ENCODE measurements at places on chromosomes 2 and 18.

GRCh38 chr2:170369894-170370293 is 191.9 kb downstream of the MYO3B start:
- DNase-seq: no peak

GRCh38 chr2:202624133-202624532 is 10.6 kb upstream of the FAM117B start:
- no peak for DNase-seq

DNA sequence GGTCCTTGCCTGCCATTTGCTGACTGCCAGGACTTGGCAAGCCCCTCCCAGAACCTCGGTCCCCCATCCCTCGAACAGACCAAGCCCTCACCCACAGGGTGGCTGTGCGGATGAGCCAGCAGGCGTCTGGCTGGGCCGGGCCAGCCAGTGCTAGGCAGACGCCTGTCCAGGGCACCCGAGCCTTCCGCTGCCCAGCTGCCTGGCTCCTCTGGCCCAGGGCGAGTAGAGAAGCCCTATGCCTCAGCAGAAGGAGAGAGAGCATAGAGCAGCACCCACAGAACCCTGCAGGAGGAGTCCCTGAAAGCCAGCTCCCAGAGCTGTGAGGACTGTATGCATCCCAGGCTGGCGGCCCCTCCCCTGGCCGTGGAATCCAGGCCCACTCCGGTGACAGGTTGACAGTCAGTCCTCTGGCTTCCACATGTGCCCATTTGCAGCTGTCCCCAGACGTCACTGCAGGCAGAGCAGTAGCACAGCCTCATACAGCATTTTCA is 62.1 kb upstream of the GLI2 start:
- no peak for DNase-seq

GRCh38 chr2:143333168-143333791 is 204.1 kb downstream of the ARHGAP15 start:
- no peak for DNase-seq

DNA sequence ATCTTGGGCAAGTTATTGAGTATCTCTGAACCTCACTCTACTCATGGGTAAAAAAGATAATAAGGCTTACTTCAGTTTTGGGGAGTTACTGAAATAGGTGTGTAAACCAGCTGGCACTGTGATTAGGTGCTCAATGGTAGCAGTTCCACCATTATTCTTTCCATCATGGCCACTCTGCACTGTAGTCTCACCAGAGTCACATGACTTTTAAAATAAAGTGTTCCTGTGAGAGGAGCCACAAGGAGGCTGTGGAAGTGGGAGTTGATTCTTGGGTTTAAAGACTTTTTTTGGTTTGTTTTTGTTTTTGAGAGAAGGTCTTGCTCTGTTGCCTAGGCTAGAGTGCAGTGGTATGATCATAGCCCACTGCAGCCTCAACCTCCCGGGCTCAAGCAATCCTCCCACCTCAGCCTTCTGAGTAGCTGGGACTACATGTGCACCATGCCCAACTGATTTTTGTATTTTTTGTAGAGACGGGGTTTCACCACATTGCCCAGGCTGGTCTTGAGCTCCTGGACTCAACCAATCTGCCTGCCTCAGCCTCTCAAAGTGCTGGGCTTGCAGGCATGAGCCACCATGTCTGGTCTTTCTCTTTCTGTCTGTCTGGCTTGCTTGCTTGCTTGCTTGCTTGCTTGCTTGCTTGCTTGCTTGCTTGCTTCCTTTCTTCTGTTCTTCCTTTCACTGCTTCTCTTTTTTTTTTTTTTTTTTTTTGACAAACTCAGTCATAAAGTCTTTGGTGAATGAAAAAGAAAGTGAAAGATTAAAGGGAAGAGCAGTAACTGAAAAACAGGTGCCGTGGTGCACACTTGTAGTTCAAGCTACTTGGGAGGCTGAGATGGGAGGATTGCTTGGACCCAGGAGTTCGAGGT is 21.2 kb upstream of the ACVR1 start:
- peak; percentile 82 for DNase-seq

DNA sequence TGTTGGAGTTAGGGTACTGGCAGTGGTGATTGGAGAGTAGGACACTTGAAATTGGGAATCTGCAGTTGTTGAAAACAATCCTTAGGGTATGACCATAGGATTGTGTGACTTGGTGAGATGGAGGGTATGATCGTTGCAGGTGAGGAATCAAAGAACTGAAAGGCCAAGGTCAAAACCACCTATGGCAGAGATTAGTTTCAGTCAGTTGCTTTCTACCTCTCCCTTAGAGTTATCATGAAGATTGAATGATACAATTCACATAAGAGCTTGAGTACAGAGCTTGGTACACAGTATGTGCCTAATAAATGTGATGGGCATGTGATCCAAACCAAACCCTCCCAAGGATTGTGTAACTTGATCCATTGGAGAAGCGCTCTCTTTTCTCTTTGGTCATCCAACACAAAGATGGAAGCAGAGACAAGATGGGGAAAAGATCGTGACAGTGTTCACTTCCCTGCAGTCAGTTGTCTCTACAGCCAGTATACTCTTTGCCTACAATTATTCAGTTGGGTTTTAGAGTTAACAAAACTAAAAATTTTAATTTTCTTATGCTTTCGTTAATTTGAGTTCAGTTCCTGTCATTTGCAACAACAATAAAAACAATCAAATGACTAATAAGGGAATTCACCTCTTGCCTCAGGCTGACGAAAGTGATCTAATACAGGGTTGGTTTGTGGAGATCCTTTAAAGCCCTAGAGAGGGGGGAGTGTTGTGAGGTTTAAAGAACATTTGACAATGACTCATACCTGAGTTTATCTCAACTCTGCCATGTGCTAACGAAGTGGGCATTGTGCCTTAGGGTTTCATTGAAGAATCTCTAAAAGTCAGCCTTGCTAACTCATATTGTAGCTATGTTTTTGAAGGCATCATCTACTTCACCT is 14.8 kb upstream of the SMAD2 start:
- DNase-seq: no peak

DNA sequence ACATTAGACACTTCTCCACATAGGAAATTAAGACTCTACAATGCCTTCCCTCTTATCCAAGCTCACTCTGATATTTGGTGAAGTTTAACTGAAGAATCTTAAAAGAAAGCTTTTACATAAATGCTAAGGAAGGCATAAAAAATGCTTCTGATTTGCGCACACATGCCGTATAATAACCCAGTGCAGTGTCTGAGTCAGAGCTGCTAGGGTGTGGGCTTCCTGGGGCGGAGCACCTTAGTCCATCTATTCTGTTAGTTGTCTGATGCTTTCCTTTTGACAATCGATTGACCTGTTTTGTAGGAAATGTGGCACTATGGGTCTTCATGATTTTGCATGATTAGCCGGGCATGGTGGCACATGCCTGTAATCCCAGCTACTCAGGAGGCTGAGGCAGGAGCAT is 231.5 kb downstream of the AFF3 start:
- DNase-seq: no peak

- peak; percentile 29 for DNase-seq
Measured at GRCh38 chr2:30336978-30337841, 105.9 kb downstream of the LBH start.

- no peak for DNase-seq
Measured at GRCh38 chr2:9998916-9999654, 44.3 kb upstream of the KLF11 start.

- no peak for DNase-seq
Measured at GRCh38 chr2:103401621-103402020, 639.8 kb downstream of the TMEM182 start.

- DNase-seq: no peak
Measured at GRCh38 chr18:39796393-39796792, 2158.6 kb upstream of the PIK3C3 start.

DNA sequence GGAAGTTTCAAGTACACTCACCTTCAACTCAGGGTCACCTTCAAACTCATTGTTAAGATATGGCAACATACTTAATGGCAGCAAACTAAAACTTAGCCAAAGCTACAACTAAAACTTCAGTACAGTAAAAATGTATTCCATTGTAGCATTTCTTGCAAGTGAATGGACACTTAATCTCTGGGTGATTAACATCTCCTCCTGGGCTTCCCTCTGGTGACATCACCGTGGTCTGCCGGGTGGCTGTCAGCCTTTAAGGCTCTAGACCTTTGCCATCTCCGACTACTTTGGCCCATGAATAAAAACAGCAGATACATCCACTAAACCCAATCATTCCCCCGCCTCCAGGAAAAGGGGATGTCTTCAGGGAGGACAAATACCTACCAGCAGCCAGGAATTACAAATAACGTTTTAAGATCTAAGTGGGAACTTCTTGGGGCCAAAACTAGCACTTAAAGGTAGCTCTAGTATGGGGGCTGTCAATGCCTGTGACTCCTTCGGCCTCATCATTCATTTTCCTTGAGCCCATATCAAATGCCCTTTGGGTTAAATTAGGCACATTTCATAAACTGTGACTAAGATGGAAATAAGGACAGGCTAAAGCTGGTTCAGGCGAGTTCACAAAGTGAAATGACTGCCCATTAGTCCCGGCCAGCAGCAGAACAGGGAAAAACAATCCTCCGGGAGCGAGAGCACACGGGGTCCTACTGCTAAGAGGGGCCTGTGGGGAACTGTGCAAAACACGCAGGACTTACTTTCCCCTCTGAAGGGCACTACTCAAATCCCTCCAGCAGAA is 1.1 kb downstream of the TFCP2L1 start:
- no peak for DNase-seq

GRCh38 chr2:57434972-57435371 is 611.6 kb upstream of the VRK2 start:
- DNase-seq: no peak

DNA sequence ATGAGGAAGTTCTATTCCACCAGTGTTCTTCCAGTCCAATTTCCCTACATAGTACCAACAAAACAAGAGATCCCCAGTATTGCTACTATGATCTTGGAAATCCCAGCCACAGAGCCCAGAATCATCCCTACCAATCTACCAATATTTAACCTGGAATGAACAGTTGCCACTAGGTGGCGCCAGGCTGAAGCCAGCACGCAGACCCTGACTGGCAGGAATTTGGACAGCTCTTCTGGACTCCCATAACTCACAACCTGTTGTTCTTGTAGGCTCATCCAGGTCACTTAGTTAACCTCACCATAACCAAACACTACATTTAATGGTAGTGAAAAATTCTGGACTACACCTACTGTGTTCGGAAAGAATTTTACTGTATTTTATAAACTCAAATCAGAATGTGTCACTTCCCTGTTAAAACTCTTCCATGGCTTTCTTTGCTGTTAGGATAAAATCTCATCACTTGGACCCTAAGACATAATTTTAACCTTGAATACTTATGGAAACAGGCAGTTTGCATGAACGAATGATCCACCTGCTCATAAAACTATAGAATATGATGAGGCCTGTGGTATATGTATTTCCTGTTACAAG is 59.8 kb upstream of the SLC38A11 start:
- peak; percentile 3 for DNase-seq

DNA sequence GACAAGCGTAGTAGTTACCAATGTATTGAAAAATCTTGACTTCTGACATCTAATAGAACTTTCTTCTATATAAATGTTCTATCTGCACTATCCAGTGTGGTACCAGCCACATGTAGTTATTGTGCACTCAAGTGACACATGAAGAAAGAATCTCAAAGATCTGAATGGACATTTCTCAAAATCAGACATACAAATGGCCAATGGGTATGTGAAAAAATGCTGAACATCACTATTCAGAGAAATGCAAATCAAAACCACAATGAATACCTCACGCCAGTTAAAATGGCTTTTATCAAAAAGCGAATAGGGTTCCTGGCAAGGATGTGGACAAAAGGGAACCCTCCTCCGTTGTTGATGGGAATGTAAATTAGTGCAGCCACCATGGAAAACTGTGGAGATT is 37.5 kb upstream of the SMCHD1 start:
- no peak for DNase-seq

GRCh38 chr18:10497206-10497749 is 28.5 kb upstream of the NAPG start:
- no peak for DNase-seq

DNA sequence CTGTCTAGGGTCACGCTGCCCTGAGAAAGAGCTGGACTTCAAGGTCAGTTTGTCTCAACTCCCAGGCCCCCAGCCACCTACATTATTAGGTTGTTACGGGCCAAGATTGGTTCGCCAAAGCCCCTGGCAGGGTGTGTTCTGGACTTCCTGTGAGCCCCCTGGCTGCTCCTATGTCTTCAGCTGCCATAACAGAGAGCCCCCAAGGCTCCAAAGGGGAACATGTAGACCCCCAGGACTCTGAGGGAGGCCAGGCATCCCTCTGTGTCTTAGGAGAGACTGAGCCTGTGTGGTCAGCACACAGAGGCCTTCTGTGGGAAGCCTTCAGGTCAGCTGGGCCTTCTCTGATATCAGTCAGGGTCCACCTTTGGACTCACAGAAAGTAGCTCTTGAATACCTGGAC is 58.3 kb downstream of the INHBB start:
- DNase-seq: no peak

- peak; percentile 94 for DNase-seq
Measured at GRCh38 chr18:31581498-31582197, 10.0 kb upstream of the TTR start.

DNA sequence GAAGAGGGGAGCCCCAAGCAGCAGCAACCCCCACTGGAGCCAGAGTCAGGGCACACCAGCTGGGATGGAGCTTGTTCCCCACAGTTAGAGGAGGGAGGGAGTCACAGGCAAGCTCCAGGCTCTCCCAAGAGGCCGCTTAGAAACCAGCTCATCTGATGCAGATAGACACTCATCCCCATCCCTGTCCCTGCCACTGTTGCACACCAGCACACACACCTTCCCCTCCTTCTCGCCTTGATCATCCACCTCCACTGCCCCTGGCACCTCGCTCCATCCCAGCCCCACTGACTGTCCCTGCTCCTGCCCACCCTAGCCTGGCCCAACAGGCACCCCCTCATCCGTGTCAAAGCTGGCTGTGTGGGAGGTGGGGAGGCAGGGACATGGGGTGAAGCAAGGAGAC is 1.5 kb upstream of the RUFY4 start:
- DNase-seq: no peak

- DNase-seq: no peak
Measured at GRCh38 chr2:85213901-85214512, 80.8 kb downstream of the TCF7L1 start.

GRCh38 chr2:239792405-239793084 is 232.6 kb downstream of the NDUFA10 start:
- no peak for DNase-seq

GRCh38 chr2:151927501-151928221 is 99.4 kb upstream of the ARL5A start:
- no peak for DNase-seq

DNA sequence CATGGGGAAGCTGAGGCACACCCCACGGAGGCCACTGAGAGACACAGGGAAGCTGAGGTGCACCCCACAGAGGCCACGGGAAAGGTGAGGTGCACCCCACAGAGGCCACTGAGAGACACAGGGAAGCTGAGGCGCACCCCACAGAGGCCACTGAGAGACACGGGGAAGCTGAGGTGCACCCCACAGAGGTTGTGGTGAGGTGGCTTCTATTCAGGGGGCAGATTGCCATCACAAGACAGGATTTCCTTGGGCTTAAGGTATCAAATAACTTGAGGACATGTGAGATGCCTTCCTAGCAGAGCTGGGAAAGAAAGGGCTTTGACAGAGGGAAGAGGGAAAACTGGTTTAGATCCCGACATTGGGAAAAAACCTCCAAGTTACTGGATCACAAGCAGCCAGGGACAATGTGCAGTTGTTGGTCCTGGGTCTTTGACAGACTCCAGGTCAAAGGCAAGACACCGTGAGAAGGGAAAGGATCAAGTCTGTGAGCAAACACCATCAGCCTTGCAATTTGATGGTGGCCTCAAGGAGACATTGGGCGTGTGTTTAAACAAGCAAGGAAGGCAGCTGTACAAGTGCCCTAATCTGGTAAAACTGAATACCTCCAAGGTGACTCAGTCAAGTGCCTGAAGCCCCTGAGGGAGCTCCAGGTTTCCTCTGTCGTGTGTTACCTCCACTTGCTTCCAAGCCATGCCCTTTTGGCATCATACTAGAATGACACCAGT is 133.2 kb upstream of the EPAS1 start:
- DNase-seq: no peak
